CD4-positive, alpha-beta T cell treated with Interleukin-1 beta for 1 hour (primary cell): ENCODE measurements at places on chromosomes 1 and 21.

DNA sequence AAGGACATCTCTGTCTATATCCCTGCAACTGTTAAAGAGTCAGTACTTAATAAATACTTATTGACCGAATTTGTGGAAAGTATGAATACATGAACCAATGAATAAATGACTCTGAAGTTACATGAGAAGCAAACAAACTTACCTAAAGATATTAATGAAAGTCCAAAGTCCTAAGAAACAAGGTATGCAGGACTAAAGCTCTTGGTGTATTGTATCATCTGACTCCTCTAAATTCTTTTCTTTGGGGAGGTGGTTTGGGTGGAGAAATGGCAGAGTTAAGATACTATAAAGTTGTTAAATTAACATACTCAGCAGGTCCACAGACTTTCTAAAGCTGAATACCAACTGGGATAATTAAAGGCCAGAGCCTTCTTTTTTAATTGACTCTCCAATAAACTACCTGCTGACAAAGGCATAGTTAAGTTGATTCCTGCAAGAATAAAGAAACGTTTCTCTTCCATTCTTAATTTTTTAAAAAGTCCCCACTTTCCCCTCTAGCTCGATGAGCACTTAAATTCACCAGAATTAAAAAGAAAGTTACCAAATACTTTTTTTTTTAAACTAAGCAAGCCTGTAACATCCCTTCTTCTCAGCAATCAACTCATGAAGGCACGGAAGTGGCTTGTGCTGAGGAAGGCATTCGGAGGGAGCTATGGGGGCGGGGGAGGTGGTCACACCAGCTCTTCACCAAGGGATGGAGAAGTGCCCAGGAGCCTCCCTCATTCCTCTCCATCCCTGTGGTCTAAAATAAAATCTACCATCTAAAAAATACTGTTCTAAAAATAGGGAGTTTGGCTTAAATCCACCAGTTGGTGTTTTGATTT, 61.1 kb downstream of the GADD45A start:
- no peak for DNase-seq

GRCh38 chr1:195434566-195435203, 1173.6 kb downstream of the KCNT2 start:
- no peak for DNase-seq

- DNase-seq, result no peak
Observed at GRCh38 chr1:234781241-234782065, 171.5 kb upstream of the IRF2BP2 start.

- no peak for DNase-seq
Observed at GRCh38 chr21:35426469-35426868, 377.4 kb upstream of the RUNX1 start.

DNA sequence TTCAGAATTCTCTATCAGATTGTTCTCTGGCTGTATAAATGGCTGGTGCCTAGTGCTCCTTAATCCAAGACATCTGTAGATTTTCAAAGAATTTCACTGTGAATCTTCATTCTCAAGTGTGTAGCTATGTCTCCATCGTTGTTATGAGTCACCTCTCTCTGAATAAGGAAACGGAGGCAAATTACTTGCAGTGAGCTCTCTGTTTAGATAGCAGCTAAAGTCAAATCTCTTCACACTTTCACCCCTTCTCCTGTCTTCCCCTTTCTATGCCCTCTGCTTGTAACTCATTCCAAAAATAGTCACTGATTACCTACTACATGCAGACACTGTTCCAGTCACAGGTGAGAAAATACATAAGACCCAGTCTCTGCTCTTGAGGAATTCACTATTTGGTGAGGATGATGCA, 39.7 kb downstream of the CHML start:
- no peak for DNase-seq
